ENCODE measurements at places on chromosomes 16 and 17. TPM values are rescaled to one million over a fixed set of nuclear protein-coding genes. Genes with fewer than 3 reads are reported as not detected.
A peak's percentile ranks its signal among the peaks of the same experiment; 100 is the strongest.

DNA sequence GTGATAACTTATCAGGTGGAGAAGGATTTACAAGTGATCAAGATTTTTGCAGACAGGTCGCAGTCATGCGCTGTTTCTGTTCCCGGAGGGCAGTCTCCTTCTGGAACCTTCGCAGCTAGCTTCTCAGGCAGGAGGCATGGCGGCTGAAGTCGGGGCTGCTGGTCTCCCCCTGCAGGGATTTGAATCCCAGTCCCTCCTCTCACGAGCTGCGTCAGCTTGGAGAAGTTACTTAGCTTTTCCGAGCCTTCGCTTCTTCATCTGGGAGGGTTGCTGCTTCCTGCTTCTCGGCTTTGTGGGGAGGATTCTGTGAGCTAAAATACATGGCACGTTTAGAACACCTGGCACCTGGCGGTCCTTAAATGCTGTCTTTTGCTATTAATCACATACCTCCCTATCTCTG is 287.8 kb upstream of the FOXF1 start:
- DNase-seq = no peak

GRCh38 chr17:48613862-48614694 is 1.0 kb downstream of the HOXB8 start:
- peak; percentile 57 for DNase-seq

- DNase-seq = no peak
Observed at GRCh38 chr16:67245186-67245585, 2.1 kb downstream of the FHOD1 start.

DNA sequence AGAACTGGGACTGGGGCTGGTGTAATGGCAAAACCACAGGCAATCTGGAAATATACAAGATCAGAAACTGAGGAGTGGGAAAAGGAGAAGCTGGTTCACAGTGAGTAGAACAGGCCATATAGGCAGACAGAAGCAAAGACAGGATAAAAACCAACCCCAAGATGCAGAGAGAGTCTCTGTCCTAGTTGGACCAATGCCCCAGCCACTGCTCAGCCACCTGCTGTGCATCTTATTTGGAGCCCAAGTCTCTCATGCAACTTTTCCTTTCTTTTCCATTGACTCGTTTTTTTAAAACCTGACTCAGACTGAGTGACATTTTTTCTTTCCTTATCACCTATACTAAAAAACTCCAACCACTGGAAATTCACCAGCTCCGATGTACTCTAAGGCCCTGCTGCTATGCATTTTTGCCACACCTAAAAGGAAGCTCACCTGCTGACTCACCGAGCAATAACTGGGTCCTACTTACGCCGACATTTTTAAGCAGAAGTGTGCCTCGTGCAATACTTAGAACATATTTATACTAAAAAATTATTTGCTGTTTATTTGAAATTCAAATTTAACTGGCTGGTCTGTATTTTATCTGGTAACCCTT is 100.8 kb upstream of the XYLT1 start:
- no peak for DNase-seq

DNA sequence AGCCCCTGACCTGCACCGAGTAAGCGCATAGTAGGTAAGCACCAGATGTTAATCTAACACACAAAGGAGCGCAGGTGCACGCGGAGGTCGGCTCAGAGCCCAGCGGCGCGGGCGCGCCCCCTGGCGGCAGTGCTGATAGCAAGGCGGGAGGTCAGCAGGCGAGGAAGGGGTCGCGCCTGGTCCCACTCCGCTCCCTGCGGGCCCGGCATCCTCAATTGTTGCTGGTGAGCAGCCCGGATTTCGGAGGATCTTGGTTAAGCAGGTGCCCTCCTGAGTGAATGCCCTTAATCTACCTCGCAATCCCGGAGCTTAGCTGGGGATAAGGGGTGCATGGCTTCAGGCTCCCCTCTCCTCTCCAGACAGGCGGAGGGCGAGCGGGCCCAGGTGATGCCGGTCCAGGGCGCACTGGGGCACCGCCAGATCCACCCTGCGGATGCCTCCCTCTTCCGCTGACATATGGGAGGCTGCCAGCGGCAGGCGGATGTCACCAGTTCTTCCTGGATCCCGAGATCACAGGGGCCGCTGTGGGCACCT is 4.0 kb upstream of the WNT3 start:
- no peak for DNase-seq

DNA sequence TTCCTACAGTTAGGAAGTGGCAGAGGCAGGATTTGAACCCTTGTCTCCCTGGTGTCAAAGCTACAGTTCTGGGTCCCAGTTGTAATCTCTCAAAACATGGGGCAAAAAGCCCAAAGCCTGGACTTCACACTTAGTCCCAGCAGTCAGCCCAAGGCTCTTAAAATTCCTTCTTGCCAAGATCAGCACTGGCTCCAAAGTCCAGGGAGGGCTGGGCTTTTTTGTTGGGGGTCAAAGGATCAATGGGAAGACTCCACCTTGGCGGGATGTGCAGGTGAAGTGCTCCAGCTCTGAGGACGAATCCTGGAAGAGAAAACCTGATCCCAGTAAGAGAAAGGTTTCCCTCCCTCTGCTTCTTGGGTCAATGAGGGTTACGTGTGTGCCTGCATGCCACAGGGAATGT is 195.5 kb downstream of the HAPSTR1 start:
- DNase-seq = no peak

GRCh38 chr16:23269248-23269953 is 32.7 kb upstream of the SCNN1B start:
- peak; percentile 87 for DNase-seq

DNA sequence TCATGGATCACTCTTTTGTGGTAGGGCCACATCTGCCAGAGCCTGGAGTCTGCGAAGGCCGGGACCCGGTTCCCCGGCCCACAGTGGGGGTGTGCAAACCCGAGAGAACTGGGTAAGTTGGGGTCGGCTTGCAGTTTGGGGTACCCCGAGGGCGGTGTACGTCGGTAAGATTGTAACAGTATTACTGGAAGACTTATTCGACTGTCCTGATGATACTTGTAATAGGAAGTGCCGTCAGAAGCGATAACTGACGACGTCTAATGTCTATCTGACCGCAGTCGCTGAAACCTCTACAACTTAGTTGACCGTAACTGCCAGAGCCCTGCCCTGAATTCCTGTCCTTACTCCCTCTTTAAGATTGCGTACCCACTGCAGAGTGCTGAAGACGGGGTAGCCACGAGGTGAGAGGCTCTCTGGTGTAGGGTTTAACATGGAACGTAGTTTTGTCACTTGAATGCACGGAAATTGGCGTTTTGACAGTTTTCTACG is 24.0 kb downstream of the TRPV2 start:
- DNase-seq = peak; percentile 19

- peak; percentile 21 for DNase-seq
Observed at GRCh38 chr16:23365602-23366240, 63.6 kb downstream of the SCNN1B start.

GRCh38 chr17:70254735-70255460 is 85.6 kb downstream of the KCNJ2 start:
- DNase-seq = no peak

DNA sequence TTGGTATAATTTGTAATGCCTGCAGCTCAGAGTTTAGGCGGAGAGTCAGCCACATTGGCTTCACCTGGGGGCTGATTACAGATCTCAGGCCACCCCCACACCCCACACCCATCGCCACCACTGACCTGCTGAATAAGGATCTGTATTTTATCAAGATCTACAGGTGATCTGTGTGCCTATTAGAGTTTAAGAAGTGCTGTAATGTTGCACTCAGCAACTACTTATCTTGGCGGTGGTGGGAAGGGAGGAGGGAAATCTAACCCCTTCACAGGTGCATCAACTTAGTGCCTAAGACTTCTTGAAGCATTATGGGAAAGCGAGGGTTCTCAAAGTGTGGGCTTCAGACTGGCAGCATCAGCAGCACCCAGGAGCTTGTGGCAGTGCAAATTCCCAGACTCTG is 17.5 kb upstream of the KRT20 start:
- DNase-seq = no peak

GRCh38 chr16:51556694-51557340 is 405.7 kb upstream of the SALL1 start:
- DNase-seq = peak; percentile 88

The TEX14 gene
- polyA plus RNA-seq = 0.09 TPM

The QPRT gene
- polyA plus RNA-seq = 168 TPM

The C17orf78 gene
- polyA plus RNA-seq = not detected

The G6PC1 gene
- polyA plus RNA-seq = 10.5 TPM

The KRT20 gene
- polyA plus RNA-seq = not detected

The PRSS36 gene
- 1.7 TPM for polyA plus RNA-seq
